ENCODE measurements at places on chromosomes 16 and 17.

- peak; percentile 73 for DNase-seq
These were observed 5.9 kb upstream of the SLC13A2 start for GRCh38 chr17:28467456-28468025.

DNA sequence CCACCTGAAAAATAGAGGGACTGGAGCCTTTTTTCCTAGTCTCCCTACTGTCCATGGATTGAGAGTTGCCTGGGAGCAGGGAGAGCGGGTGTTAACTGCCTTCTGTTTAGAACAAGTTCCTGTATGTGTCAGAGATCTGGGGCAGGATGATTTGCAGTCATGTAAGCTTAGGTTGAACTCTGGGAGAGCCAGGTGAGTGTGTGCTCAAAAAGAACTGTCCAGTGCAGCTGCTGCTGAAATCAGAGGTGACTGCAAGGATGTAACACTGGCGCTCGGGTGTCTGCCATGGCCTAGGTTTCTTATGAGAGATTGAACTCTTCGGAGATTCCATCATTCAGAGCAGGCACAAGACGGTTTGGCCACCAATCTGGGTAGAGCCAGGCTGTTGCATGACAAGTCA is 432.5 kb downstream of the CDH13 start:
- no peak for DNase-seq

DNA sequence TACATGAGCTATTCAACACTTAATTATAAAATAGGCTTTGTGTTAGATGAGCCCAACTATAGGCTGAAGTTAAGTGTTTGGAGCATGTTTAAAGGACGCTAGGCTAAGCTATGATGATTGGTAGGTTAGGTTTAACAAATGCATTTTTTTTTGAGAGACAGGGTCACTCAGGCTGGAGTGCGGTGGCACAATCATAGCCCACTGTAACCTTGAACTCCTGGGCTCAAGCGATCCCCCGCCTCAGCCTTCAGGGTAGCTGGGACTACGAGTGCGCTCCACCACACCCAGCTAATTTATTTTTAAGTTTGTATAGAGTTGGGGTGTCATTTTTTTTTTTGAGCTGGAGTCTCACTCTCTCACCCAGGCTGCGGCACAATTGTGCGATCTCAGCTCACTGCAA is 19.3 kb upstream of the GPRC5C start:
- no peak for DNase-seq

DNA sequence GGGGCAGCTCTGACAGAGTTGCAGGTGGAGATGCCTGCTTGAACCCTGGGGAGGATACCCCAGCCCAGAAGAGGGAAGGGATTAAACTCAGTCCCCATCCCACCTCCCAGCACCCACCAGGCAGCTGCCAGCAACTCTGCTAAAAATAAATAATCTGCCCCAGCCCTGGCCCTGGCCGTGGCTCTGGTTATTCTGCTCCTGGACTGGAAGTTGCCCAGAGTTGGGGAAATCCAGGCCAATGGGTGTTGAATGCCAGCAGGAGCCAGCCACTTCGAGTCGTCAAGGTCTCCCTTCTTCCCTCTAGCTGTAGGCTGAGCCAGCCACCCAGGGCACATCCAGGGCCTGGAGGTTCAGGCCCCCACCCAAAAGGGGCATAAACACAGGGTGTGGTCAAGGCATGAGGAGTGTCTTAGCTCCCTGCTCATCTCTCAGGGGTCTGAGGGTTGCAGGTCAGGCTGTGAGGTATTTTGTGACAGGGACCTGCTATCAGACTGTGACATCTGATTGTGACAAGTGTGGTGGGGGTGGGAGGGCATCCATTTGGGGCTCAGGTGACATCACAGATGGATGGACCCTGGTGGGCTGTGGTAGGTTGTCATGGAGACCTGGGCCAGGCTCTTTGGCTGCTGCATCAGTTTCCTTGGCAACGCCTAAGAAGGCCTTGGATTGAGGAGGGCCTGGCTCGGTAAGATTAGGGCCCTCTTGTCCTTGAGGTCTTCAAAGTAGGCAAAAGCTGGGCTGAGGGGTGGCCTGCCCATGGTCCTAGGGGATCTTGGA is 1.0 kb upstream of the RRAD start:
- DNase-seq: no peak

GRCh38 chr16:79571065-79571902 is 29.3 kb downstream of the MAF start:
- DNase-seq: no peak

DNA sequence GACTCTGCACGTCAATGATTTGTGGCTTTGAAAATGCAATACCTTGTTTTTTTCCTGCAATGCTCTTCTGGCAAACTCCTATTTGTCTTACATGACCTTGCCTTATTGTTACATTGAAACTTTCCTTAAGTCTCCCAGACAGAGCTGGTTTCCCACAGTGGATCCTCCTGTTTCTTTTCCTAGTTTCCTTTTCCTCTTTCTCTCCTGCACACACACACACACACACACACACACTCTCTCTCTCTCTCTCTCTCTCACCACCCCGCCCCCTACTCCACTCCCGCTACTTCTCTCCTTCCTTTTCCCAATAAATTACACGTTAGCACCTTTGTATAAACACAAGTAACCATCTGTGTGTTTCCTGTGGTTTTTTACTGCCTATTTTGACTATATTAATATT is 2.3 kb downstream of the ORC6 start:
- no peak for DNase-seq

DNA sequence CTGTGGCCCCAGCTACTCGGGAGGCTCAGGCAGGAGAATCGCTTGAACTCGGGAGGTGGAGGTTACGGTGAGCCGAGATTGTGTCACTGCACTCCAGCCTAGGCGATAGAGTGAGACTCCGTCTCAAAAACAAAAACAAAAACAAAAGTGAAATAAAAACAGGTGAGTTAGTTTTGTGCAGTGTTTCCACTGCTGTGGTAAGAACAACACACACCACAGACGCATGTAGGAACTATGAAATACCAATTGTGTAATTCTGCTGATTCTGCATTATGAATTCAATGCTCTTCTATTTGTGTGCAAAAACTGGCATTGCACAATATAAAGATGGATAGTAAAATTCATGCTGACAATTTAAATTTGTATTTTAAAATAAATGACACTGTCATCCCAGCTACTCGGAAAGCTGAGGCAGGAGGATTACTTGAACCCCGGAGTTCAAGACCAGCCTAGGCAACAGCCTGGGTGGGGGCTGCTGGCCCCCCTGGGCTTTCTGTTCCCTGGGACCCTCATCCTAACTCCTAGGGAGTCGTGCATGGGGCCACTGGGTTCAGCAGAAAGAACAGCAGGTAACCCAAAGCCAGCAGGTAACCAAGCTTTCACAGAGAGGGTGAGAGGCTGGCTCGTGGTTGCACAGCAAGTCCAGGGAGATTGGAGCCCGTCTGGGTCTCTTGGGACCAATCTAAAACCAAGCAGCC is 10.6 kb upstream of the RHBDF2 start:
- peak; percentile 68 for DNase-seq

DNA sequence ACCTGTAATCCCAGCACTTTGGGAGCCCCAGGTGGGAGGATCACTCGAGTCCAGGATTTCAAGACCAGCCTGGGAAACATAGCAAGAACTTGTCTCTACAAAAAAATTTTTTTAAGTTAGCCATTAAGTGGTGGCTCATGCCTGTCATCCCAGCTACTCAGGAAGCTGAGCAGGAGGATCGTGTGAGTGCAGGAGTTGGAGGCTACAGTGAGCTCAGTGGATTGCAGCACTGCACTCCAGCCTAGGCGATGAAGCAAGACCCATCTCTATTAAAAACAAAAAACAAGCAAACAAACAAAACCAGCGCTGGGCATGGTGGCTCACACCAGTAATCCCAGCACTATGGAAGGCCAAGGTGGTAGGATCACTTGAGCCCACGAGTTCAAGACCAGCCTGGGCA is 38.0 kb downstream of the HEATR3 start:
- DNase-seq: peak; percentile 57

GRCh38 chr16:85860413-85861094 is 38.4 kb upstream of the IRF8 start:
- DNase-seq: peak; percentile 79

DNA sequence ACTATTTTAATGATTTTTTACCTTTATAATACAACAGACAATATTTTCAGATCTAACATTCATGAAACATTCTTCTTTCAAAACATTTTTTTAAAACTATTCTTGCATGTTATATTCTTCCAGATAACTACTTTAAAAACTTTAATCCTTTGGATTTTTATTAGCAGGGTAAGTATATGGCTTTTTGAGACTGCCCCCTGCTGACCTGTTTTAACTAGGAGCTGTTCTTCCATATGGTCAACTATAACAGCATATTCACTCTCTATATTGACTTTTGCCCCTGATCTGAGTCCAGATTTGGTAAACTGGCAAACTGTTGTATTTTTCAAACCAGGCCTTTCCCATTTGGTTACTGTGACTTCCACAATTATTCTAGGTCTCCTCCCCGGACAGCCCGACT is 16.5 kb downstream of the ZNF18 start:
- no peak for DNase-seq

DNA sequence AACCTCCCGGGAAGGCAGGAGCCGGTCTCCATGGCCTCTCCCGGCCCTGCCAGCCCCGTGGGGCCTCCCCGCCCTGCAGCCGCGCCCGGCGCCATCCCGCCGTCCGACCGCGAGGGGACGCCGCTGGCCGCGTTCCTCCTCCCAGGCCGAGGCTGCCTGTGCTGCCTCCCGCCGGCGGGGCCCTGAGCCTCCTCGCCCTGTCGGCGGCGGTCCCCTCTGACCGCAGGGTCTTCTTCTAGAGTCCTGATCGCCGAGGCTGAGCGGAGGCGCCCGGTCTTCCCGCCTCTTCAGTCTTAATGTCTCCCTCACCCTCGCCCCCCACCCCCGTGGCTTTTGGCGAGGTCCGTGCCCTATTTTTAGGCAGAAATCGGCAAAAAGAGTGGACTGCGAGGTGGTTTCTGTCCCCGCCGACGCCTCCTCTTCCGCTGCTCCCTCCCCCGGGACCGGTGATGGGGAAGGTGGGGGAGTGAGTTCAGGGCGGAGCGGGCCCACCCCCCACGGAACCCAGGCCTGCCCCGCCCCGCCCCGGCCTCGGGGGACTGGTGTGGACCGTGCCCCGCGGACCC is 794 bp upstream of the CPNE7 start:
- peak; percentile 43 for DNase-seq

DNA sequence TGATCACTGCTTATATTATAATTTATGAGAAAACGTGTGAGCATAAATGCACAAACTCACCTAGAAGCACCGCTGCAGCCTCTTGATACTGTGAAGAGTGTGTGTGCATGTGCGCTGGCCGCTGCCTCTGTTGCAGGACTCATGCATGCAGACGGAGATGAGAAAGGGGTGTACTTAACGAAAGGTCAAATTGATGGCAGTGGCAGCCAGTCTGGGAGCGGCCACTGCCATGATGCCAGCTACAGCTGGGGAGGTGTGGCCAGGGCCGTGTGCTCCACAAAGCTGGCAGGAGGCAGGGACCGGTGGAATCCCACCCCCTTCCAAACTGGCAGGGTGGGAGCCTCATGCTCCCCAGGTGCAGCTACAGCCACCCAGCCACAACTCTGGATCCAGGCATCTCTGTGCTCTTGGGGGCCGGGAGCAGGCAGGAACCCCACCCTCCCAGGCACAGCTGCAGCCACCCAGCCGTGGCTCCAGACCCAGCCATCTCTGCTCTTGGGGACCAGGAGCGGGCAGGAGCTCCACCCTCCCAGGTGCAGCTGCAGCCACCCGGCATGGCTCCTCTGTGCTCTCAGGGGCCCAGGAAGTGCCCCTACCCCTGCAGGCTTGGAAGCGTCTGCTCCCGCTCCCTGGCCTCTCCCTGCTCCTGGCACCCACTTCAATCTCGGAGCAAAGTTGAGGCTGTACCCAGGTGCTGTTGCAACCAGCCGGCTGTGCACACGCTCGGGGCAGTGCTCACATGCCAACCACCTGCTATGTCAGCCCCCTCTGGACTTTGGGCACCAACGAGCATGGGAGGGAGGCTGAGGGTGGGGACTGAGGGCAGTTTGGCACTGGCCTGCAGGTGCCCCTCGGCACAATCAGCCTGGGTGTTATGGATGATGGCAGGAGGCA is 77.5 kb upstream of the CHMP6 start:
- DNase-seq: no peak

DNA sequence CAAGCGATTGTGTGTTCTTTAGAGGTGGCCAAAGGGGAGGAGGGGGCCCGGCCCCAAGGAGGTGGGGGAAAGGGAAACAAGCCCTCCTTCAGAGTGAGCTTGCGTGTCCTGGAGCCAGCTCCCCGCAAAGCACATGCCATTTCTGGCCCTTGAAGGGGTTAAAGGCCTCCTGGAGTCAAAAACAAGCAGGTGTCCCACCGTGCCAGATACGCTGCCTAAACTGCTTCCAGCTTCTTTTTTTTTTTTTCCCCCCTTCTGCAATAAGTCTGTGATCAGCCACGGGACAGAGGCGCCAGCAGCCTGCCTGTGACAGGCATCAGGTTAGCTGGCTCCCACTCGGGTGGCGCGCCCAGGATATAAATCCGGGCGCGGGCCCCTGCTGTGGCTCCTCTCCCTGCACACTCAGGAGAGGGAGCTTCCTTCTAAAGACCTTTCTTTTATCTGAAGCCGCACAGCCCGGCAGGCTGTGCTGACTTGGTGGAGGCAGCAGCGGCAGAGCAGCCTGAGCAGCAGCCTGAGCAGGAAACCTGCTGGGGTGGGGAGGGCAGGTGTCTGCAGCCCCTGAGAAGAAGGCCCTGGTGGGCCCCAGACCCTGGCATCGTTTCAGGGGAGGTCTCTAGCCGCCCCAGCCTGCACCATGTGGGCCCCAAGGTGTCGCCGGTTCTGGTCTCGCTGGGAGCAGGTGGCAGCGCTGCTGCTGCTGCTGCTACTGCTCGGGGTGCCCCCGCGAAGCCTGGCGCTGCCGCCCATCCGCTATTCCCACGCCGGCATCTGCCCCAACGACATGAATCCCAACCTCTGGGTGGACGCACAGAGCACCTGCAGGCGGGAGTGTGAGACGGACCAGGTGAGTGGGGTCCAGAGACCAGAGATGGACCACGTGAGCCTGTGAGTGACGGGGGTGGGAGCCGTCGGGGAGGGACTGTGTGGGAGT is at the start of gene WFIKKN2:
TSS of gene WFIKKN2 (plus strand) at position 286 of the 934 bp plus-strand sequence. CDS start at position 638, 352 bp downstream.
- DNase-seq: no peak

GRCh38 chr16:35750157-35750689 is 2290.8 kb downstream of the TP53TG3F start:
- no peak for DNase-seq

DNA sequence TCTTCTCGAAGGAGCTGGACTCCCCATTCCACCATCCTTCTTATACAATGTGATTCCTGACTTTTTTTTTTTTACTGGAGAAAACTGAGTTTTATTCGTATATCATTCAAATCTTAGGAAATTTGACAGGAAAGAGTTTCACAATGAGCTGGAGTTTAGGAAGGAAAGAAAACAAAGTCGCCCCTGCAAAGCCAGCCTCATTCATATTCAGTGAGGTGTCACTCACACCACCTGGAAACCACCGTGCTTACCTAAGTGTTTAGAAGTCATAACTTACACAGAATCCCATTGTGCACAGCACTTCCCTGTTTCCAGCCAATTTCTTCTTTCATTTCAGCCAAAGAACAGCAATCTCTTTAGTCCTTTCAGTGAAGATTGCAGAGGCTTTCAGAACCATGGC is 90.3 kb upstream of the CHMP6 start:
- no peak for DNase-seq

Measured in inflammatory macrophage treated with lipopolysaccharide for 1 hour (primary cell).